Daoy (cell line): ENCODE measurements at places on chromosomes 16 and 17. TPM values are rescaled to one million over a fixed set of nuclear protein-coding genes. Genes with fewer than 3 reads are reported as not detected.

DNA sequence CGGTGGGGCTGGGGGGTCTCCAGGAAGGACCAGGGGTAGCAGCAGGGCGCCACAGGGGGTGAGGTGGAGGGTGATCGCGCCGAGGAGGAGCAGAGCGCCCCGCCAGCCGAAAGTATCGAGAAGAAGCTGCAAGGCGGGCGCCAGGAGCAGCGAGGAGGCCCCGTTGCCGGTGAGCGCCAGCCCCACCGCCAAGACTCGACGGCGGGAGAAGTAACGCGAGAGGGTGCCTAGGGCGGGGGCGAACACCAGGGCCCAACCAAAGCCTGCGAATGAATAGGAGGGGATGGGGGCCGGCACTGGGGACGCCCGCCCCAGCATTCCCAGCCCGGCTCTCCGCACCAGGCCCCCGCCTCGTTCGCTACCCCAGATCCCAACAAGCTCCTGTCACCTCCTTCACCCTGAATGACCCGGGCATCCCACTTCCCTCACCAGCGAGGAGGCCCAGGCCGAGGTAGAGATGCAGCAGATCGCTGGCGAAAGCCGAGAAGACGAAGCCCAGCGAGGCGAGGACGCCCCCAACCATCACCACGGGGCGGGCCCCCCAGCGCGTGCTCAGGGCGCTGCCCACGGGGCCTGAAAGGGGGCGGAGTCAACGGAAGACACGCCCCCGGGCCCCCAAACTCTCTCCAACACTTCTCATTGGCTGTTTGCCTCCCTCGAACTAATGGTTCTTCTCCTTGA is 1.3 kb downstream of the SLC16A11 start:
- DNase-seq = no peak

GRCh38 chr17:36674278-36674650 is 72.9 kb downstream of the MRM1 start:
- no peak for DNase-seq

SHCBP1 gene
- total RNA-seq = 34.6 and 37.7 TPM in 2 replicates

SLC9A5 gene
- 1.7 and 1.8 TPM in 2 replicates for total RNA-seq

SLC38A8 gene
- total RNA-seq = not detected in 2 replicates

ZNF385C gene
- total RNA-seq = 0.34 and 0.63 TPM in 2 replicates
